ENCODE measurements at places on chromosomes 6 and 20.

GRCh38 chr6:157264701-157265100 lies 58.6 kb downstream of the TMEM242 start:
- DNase-seq = no peak

DNA sequence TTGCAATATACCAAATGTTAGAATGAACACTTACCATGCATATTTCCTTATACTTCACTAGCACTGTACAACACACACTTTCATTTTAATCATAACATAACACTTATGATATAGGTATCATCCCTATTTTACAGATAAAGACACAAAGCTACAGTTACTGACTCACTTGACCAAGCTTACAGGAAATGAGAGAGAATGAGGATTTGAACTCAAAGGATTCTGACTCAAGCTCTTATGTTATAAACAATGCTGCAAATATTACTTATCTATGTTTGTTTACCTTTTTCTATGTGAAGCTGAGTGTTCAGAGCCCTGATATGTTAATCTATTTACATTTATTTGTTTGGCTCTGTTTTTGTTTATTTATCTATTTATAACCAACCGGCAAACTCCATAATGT lies 245.4 kb downstream of the PTPRK start:
- DNase-seq = no peak

DNA sequence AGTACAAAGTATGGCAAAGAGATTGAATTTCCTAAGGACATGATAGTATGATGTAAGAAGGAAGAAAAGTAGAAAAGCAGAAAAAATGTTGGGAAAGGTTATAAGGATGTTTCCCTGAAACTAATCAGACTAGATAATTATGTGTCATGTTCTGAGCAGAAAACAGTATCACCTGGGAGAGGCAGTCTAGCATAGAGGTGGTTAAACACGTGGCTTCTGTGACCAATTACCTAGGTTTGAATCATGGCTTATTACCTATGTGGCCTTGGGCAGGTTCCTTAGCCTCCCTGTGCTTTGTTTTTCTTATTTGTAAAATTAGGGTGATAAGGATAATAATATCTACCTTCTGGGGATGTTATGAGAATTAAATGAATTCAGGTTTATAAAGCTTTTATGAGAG lies 38.0 kb downstream of the SCGN start:
- no peak for DNase-seq

- no peak for DNase-seq
Measured at GRCh38 chr6:27806981-27807440, 105.2 kb downstream of the OR2B2 start.

DNA sequence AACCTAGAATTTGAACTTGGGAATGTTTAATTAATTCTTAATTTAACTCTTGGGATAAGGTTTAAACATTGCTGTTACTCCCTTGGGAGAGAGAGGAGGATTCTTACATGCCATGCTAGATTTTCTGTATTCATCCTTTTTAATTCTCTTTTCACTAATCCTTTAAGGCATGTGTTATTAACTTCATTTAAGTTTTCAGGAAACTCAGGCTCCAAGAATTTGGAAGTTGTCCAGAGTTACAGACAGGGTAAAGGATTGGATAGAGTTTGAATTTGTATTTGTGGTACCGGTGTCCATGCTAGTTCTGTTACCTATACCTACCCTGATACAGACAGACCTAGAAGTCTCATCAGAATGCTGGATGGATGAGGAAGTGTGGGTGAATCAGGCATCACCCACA lies 23.7 kb downstream of the DOK5 start:
- DNase-seq = no peak
